ENCODE measurements at places on chromosomes 12 and 14.

DNA sequence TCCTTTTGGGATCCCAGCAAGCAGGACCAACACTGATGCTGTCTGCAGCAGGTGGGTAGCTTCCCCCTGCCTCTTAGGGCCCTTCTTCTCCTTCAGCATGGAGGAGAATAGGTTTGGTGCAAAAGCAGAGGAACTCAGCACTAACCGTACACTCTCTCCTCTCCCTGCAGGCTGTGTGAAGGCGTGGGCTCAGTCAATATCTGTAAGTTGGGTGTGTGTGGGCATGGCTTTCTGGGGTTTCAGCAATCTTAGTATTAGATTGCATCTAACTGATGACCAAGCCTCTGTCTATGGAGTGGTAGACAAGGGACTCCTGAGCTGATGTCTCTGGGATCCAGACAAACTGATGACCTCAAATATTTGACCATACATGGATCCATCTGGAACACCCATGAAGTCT, 14.3 kb downstream of the KRT85 start:
- DNase-seq: no peak

DNA sequence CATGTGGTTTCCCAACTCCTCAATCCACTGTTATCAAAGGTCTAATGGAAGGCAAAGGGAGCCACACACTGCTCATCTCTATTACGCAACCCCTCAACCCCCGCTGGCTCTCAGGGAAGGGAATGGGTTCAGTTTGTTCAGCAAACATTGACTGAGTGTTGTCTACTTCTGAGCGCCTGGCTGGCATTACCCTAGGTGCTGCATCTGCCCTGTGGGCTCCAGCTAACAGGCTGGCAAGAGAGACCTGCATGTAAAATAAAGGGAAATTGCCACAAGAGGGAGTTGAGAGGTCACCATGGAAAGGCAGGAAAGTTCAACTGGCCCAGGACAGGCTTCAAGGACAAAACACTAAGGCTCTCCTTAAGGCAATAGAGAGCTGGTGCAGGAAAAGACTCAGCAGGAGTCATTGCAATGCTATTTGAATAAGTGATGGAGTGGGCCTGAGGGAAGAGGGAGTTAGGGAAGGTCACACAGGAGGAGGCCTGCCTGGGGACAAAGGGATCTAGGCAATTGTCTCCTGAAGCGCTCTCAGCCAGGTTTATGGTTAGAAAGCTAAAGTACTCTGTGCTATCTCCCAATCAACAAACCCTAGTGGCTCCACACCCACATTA, 5.5 kb upstream of the ZNF740 start:
- no peak for DNase-seq

GRCh38 chr12:30614031-30614430, 81.6 kb downstream of the IPO8 start:
- DNase-seq: no peak

- DNase-seq: peak; percentile 88
These were observed 464 bp upstream of the STRN3 start for GRCh38 chr14:31026450-31027235.

- no peak for DNase-seq
These were observed 439 bp downstream of the GOLGA5 start for GRCh38 chr14:92794547-92794941.

DNA sequence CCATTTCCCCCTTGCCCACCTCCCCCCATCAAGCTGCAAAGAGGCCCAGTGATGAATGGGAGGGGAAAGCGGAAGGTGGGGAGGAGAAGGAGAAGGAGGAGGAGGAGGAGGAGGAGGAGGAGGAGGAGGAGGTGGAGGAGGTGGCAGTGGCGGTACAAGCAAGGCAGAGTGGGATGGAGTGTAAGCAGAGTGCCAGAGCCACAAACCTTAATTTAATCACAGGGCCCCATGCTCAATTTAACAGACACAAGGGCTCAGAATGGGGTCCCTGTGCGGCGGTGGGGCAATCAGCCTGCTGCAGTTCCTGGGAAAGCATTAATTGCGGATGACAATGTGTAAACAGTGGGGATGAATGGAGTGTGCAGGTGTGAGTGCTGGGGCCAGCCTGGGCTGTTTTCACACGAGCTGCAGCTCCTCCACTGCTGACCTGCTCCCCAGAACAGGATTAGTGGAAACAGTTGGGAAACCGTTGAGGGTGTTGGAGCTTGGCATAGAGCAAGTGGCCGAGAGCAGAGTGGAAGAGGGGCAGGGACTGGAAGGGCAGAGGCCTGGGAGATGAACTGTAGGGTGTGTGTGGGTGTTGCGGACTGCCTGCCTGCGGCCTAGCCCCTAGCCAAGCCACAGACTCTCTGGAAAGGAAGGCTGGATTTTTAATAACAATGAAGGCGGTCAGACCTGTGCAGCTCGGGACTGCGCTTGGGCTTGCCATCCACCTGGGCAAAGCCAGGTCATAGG, 36.4 kb upstream of the SMOC1 start:
- DNase-seq: no peak

GRCh38 chr14:97106609-97107008, 309.4 kb downstream of the VRK1 start:
- DNase-seq: no peak

DNA sequence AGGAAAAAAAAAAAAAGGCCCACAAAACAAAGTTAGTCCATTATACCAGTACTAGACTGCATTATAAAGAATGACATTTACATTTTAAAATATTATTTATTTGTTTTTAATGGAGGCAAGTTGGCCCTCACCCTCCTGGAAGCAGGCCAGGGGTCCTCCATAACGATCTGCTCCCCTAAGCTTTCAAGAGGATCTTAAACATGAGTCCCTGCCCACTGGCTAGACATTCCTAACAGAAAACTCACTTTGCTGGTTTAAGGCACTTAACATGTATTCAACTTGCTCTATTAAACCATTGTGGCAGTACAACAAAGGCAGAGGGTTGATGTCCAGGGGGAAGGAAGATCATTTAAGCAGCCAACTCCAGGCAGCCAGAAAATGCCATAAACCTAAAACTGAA, 111.4 kb downstream of the STXBP6 start:
- no peak for DNase-seq

DNA sequence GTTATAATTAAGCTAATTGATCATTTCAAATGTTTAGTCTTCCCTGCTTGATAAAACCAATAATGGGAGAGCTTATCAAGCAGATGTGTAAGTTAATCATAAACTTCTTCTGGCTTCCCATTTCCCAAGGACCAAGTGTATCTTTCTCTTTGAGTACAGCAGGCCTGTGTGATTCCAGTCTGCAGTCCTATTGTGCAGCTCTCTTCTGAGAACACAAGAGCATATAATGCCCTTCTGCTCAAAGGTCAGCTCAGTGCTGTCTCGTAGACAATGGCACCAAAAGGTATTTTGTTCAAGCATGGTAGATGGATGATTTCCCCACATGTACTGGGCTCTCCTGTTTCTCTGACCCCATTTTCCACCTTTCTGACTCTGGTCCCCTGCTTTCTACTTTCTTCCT, 101.8 kb upstream of the DYRK2 start:
- DNase-seq: no peak

GRCh38 chr12:110906083-110906482, 14.3 kb downstream of the MYL2 start:
- DNase-seq: no peak

GRCh38 chr12:41634091-41634490, 446.0 kb downstream of the PDZRN4 start:
- no peak for DNase-seq

DNA sequence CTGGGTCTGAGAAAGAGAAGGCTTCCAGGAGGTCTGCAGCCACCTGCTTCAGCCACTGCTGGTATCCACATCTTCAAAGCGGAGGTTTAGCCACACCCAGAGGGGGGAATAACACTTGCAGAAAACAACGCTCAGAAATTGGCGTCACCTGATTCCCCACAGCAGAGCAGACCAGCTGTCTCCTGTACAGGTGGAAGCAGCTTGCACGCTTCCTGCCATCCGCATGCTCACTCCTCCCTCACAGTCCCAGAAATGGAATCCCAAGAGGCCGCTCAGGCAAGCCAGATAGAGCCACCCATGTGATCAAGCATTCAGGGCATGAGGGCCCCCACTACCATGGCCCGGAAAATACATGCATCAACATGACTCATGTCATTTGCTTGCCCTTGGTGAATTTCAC, 112.2 kb upstream of the DIO3 start:
- DNase-seq: no peak

GRCh38 chr14:23366426-23366921, 1.5 kb upstream of the EFS start:
- DNase-seq: no peak

DNA sequence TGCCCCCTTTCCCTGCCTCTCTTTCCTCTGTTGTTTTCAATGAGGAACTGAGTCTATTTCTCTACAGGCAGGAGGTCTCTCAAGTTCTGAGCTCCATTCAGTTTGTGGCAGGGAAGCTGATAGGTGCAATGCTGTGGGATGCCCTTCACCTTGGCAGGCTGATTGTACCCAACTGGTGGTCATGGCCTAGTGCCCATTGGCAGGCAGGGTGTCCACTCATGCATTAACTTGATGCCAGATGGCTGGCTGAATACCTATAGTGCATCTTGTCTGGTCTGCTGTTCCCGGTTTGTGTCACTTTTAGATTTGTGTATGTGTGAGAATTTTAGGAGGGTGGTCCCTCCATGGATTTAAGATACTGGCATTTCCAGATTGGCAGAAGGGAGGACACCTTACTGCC, 20.0 kb upstream of the ITGA5 start:
- DNase-seq: no peak

GRCh38 chr12:10031771-10032175, 1.3 kb downstream of the CLEC9A start:
- no peak for DNase-seq

- no peak for DNase-seq
These were observed 10.4 kb downstream of the KRT83 start for GRCh38 chr12:52310622-52311284.

DNA sequence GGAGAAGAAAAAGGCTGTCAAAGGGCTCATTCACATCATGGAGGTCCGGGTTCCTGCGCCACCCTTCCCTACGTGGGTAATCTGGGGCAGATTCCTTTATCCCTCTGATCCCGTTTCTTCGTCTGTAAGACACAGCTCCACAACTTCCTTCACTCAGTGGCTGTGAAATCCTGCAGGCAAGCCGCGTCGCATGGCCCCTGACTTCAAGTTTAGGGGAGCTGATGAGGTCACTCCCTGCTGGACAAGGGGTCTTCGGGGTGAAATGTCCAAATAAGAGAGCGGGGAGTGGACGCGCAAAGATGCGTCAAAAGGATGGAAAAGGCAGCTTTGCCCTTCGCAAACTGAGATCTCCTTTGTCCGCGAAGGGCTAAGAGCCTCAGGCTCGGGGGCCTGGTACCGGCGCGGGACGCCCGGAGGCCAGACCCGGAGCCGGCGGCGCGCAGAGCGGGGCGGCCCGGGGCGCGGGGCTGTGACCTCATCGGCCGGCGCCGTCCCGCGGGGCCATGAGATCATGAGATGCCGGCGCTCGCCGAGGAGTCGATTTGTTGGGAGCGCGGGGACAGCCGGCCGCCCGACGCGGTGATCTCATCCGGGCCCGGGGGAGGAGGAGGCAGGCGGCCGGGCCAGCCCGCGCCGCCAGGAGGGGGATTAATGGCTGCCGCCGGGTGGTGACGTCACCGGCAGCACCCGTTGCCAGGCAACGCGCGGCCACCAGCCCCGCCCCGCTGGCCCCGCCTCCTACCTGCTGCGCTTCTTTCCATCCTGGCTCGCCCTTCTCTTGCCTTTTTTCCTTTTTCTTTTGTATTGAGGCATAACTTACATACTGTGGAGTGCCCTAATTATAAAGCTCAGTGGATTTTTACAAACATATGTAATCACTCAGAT, 62.1 kb downstream of the HRK start:
- peak; percentile 83 for DNase-seq

GRCh38 chr12:46524778-46525177, 152.2 kb upstream of the SLC38A2 start:
- no peak for DNase-seq

DNA sequence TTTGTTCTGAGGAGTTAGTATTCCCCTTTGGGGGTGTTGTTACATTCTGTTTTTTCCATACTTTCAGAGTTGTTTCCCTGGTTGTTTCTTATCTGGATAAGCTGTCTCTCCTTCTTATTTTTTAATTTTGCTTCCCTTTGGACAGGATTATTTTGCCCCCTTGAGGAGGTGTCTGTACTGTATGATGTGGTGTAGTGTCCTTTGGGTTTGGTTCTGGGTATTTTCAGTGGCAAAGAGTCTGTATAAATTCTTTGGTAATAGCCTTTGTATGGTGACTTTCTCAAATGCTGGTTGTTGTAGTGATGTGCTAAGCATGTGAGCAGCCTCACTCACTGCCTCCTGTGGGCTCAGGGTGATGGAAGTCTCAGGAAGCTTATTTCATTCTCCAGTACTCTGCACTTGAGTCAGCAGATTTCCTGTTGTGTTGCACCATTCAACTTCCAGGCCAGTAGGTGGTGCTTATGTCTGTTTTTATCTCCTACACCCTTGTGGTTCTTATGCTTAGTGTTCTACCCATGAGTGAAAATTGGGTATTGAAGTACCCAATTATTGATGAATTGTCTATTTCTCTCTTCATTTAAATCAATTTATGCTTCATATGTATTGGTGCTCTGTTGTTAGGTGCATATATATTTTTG, 103.3 kb upstream of the PMCH start:
- DNase-seq: no peak

DNA sequence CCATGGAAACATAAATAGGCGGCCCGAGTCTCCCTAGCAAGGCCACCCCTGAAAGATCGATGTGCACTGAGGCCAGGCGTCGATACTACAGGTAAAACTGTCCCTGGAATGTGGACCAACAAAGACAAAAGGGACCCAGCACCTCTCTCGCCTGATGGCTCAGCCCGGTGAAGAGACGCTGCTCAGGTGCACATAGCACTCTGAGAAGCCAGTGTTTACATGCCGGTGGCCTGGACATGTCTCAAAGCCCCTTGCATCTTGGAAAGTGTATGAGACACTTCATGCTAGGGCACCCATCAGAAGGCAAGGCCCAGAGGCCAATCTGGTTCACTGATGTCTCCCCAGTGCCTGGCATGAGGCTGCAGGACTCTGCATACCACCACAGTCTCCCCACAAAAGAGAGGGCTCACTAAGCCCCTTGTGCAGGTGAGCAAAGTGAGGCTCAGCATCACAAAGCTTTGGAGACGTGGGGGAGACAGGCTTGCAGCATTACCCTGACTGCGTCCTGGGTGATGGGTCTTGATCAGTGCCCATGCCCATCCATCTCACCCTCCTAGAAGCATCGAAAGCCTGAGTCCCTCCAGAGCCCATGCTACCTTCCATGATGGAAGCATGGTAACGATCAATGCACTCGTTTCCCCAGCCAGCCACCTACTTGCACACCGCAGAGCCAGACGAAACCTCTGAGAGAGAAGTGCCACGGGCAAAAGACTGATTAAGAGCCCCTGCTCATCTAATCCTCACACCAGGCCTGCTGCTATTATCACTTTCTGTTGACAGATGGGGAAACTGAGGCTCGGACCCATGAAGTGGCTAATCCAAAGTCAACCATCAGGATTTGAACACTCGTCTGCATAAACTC, 16.1 kb downstream of the BCL11B start:
- DNase-seq: no peak

- DNase-seq: no peak
These were observed 5.9 kb downstream of the LRRC9 start for GRCh38 chr14:59925797-59926196.

- no peak for DNase-seq
These were observed 1304.9 kb downstream of the TMEM121 start for GRCh38 chr14:106831322-106831720.
